ENCODE measurements at places on chromosomes 7 and 10.

DNA sequence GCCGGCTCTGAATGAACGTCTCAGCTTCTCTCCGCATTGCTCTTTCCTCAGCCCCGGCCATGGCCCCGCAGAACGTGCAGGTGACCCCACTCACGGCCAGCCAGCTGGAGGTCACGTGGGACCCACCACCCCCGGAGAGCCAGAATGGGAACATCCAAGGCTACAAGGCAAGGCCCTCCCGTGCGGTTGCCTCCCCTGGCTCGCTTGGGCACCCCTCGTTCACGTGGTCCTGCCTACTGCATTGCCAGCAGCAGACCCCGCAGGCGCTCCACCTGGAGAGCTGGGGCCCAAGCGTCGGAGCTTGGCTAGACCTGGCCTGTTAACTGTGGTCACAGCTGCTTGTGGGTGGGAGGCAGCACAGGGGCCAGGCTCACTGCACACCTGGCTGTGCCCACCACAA is 476.3 kb upstream of the FOXK1 start:
- no peak for DNase-seq

DNA sequence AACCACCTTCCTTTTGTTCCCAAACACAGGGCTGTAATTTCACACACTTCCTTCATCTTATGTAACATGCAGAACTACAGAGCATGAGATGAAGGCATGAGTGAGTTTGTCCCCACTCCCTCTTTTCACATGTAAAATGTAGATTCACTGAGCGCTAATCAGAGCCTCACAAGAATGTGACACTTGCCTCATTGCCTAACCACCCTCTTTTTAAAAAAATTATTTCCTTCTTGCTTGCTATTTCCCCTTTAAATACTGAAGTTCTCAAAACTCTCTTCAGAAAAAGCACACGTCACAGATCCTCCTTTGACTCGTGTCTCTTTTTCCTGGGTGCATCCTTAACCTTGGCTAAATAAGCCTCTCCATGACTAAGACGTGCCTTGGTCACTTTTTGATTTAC is 121.2 kb upstream of the TARP start:
- DNase-seq: no peak

DNA sequence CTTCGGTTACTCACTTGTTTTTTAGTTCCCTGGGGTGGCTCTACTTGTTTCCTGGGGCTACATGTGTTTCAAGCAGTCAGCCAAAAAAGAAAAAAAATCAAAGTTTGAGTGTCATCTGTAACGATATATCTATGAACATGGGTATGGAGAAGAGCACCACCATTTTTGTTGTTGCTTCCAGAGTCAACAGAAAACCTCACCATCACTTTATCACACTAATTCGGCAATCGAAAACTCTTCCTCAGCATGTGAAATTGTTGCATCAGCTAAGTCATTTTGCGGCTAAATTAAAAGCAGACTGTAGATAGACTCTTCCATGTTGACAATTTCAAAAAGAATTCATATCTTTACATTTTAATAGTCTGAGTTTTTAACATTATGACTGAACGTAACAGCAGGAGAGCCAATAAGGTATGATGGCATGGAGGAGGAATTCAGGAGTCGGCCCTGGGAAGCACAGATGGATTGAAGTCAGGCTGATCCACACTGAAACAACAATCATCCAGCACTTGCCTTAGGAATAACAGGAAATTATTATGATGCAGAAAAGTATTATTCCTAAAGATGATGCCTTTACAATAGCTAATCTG is 455.7 kb upstream of the KLF6 start:
- DNase-seq: no peak

DNA sequence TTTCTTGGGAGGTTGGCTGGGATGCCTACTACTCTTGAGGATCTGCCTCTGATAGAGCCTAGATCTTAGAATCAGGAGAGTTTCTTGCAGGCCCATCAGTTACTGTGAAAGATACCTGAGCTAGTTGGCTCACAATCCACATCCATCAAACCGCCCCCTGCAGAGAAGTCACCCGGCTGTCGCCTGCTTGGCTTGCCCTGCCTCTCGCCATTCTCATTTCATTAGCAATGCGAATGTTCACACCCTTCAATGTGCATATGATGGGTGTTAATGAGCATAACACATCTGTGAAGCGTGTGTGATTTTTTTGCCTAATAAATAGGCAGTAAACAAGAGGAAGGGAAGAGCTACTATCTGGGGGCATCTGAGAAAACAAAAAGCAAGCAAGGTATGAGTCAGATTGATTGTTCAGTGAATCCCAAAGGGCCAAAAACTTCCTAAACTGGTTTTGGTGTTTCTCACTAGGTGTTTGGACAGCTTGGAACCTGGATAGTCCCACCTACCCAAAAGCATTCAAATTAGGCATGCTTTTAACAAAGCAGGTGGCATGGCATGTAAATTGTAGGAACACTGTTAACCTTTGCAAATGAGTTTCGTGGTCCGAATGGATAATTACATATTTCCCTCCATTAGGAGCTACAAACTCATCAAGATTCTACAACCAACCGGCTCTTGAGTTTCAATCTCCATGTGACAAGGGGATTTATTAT is 272.3 kb upstream of the C7orf33 start:
- DNase-seq: no peak

GRCh38 chr7:44733708-44734481 is 14.8 kb upstream of the ZMIZ2 start:
- DNase-seq: no peak

DNA sequence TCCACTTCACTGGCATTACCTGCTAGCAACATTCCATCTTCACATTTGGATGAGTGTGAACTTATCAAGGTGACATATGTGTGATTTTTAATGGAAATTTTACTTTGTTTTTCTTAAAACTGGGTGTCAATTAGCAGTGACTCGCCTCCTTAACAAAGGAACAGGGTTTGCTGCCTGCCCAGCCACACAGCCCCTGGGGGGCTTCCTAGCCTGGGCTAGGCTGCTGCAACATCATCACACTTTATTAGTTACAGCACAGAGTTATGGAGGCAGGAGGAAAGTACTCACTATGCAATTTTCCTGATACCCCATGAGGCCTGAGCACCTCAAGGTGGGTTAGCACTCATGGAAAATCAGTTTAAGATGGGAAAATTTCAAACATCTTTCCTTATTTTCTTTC is 861.3 kb downstream of the NRG3 start:
- DNase-seq: no peak

DNA sequence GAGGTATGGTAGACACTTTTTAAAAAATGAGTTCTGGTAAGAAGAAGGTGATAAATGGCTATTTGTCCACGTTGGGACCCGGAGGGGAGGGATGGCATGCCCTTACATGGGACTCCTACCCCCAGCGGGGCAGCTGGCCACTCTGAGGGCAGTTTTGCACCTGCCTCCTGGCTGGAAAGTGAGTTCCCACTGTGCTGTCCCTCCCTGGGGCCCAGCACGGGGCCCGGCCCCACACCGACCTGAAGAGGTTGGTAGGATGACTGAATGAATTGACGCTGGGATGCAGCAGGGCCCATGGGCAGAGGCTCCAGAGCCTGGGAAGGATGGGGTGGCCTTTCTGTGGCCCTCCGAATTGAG is 601 bp upstream of the AEBP1 start:
- DNase-seq: no peak

Measured in cortex of kidney (tissue), 1 donor.